Central memory CD4-positive, alpha-beta T cell (primary cell): ENCODE measurements at places on chromosomes 16 and 17.

GRCh38 chr17:51402899-51403298, 142.6 kb downstream of the UTP18 start:
- no peak for DNase-seq

DNA sequence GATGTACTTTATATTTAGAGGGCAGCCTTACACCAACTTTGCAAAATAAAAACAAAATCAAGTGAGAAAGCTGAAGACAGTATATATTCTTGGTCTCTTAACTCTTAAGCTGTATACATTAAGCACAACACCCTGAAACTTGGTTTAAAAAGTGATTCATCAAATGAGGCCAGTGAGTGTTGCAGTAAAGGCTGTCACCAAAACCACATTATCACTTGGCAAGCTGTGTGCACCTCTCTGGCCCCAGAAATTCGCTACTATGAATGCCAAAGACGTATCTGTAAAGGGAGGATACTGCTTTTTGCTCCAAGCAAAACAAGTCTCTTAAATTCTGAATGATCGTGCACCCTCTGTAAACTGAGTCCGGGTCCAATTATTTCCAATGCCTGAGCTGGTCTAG, 163.9 kb downstream of the ZFHX3 start:
- no peak for DNase-seq

- DNase-seq: no peak
These were observed 15.5 kb downstream of the CPD start for GRCh38 chr17:30393911-30394867.

DNA sequence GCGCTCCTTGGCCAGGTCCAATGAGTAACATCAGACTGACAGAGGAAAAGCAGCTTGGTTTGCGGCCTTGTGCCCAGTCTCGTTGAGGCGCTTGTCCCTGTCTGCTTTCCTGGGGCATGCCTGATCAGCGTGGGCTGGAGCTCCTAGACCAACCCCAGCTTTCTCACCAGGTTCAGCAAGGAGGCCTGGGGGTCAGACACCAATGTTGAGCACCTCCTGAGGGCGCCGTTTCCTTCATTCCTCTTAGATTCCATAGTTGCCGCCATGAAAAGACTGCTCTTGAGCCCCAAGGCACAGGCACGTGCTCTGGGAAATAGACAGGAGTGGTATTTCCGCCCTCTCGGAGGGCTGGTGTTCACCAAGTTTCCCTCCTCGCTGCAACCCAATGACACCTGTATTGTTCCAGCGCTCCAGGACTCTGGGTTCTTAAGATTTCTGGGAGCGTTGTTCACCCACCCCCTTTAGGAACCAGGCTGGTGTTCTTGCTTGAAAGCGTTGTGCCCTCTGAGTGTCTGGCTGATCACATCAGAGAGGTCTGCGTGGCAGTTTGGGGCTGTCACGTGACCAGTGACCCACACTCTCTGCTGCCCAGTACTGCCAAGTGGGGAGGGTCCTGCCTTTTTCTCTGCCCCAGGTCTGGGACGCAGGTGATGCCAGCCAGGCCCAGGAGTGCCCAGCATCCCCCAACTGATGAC, 18.0 kb downstream of the KCTD2 start:
- no peak for DNase-seq

- peak; percentile 39 for DNase-seq
These were observed 11.5 kb downstream of the CCL16 start for GRCh38 chr17:35969558-35970380.

DNA sequence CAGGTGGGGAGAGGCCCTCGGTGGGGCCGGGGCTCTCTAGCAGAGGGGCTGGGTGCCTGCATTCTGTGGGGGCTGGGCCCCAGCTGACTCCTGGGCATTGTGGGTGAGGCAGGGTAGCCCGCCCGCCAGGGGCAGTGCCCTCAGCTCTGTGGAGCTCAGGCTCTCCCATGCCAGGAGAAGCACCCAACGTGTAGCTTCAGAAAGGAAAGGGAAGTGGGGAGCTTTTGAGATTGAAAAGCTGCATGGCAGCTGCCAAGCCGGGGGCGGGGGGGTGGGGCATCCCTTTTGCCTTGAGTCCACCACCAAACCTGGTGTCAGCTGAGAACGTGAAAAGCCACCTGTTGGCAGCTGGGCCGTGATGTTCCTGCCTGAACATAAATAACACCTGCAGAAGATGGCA, 192.1 kb upstream of the CIBAR2 start:
- no peak for DNase-seq
